ENCODE measurements at places on chromosomes 6 and 20.

DNA sequence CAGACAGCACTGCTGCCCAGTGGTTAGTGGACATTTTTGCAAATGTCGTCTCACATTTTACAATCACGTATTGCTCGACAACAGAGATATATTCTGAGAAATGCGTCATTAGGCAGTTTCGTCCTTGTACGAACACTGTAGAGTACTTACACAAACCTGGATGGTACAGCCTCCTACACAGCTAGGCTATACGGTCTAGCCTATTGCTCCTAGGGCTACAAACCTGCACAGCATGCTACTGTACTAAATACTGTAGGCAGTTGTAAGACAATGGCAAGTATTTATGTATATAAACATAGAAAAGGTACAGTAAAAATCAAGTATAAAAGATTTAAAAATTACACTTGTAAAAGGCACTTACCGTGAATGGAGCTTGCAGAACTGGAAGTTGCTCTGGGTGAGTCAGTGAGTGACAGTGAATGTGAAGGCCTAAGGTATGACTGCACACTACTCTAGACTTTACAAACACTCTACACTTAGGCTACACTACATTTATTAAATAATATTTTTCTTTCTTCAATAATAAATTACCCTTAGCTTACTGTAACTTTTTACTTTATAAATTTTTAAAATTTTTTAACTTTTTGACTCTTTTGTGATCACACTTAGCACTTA lies 43.1 kb downstream of the ALDH5A1 start:
- DNase-seq, result no peak

DNA sequence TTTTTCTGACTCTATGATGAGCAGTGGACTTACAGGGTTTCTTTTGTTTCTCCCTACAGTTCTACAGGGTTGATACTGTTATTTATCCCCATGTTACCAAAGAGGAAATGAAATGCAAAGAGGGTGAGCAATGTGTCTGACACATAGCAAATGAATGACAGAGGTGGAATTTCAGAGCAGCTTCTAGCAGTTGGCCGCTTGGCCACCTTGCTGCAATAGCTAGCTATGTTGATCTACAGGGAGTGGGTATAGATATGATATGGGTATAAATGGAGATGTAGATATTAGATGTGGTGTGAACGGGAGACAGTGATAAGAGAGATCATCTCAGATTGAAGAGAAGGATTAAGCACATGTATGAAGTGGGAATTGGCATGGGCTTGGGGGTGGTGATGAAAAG lies 10.9 kb upstream of the SLC22A3 start:
- DNase-seq, result no peak

- DNase-seq, result no peak
These were observed 49.0 kb upstream of the TAGAP start for GRCh38 chr6:159093609-159094443.

- no peak for DNase-seq
These were observed 633.4 kb upstream of the EPHA7 start for GRCh38 chr6:94052749-94053148.

DNA sequence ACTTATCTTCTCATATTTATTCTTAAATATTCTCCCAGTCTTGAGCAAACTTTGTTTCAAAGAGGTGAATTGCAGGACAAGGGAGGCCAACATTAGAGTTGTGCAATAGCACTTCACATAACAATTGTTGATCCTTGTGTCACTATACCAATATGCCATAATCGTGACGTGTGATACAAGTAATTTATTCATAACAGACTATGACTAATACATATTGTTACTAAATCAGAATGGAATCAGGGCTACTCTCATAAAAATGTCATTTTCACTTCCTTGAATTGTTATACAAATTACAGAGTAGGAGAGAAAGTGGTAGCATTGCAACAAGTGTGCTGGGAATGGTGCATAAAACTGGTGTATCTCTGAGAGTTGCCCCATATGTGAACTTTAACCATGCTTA lies 37.2 kb upstream of the PLCB1 start:
- no peak for DNase-seq

Measured in left renal pelvis (tissue), 4 donors.